Kidney (tissue), 22 donors: ENCODE measurements at places on chromosomes 12 and 14.

DNA sequence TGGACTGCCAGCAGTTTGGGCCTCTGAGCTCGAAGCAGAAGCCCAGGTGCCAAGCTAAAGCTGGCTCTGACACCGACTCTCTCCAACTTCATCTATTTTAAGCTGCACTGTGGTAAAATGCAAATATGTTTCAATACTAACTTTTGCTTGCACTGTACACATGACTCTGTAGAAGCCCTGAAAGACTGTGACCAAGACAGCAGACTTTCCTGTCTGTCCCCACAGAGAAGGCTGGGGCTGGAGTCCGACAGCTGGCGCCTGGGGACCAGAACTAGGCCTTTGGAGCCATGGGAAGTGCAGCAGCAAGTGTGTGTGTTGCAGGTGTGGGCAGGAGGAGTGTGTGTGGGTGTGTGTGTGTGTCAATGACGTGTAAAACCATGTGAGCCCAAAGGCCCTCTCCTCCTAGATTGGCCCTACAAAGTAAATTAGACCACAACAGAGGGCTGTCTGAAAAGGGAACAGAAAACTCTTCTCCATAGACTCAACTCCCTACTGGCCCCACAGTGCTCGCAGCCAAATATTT, 16.4 kb upstream of the RAB35 start:
- H3K4me3 ChIP-seq = no peak overlapping the region
- DNase-seq = no peak
- no peaks in the 10 kb centered on the region for H3K27me3 ChIP-seq
- H3K36me3 ChIP-seq = peaks cover 10% of the 10 kb centered on the region
- H3K4me1 ChIP-seq = no peaks in the 10 kb centered on the region

DNA sequence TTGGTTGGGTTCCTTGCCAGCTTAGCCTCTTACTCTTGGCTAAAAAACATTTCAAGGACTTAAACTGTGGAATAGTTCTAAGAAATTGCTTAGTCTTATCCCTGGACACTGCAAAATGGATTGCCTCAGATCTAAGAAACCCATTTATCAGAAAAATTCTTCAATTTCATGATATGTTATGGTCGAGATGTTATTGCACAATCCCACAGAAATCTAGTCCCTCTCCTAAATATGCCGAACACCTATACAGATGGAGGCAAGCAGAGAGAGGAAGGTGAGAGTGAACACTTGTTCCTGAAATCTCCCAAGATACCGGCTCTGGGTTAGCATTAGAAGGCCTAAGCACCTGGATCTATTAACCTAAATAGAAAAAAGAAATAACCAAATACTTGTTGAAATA, 267.2 kb downstream of the PAWR start:
- H3K4me3 ChIP-seq = no peak overlapping the region
- no peak for DNase-seq
- peak overlapping the region; percentile 60 for H3K27ac ChIP-seq

DNA sequence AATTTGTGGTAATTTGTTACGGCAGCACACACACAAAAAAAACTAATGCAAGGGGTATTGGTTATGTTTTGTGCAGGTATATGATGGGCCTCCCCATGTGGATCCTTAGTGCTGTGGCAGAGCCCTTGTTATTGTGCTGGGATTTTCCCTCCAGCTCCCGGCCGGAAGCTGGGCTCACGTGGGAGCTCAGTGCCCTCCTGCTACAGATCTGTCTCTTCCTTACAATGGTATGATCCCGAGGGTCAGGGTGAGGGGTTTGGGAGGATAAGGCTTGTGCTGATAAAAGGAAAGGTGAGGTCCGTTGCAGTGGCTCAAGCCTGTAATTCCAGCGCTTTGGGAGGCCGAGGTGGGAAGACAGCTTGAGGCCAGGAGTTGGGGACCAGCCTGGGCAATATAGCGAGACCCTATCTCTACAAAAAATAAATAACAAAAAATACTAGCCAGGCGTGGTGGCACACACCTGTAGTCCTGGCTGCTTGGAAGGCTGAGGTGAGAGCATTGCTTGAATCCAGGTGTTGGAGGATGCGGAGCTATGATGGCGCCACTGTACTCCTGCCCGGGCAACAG, 861 bp upstream of the SLC48A1 start:
- H3K27me3 ChIP-seq = no peaks in the 10 kb centered on the region
- DNase-seq = no peak
- H3K36me3 ChIP-seq = no peaks in the 10 kb centered on the region
- no peak overlapping the region for H3K27ac ChIP-seq
- H3K4me3 ChIP-seq = no peak overlapping the region

DNA sequence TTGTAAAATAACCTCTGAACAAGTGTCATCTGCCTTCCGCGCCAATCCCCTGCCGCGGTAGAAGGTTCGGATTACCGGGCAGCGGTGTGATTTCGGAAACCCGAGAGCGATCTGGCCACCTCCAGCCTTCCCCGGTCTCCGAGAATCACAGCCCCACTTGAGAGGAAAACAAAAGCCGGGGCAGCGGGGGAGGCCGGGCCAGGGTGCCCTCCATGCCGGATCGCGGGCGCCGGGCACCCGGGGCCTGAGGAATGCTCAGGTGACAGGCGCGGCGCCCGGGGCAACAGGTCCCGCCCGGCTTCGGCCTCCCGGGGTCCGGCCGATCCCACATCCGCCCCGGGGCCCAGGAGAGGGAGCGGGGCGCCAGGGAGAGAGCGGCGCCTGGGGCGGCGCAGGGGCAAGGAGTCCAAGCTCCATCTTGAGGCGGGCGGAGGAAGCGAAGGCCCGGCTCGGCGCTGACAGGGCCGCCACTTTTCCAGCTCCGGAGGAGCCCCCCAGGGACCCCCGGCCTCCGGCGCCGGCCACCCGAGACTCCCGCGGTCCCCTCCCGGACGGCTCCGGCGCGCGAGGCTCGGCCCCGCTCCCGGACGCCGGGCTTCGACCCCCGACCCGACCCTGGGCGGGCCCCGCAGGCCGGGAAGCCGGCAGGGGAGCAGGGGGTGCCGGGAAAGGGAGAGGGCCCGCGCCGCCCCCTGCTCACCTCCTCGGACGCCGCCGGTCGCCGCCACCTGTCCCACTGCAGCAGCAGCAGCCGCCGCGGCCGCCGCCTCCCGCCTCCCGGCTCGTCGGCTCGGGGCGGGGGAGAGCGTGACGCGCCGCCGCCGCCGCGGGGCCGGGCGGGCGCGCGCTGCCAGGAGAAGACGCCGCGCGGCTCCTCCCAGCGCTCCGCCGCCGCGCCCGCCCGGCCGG, at the start of gene CLIP1:
TSS of gene CLIP1 (minus strand) at position 849 of the 909 bp plus-strand sequence. CDS start 42,217 bp downstream, outside the sequence.
- no peaks in the 10 kb centered on the region for H3K27me3 ChIP-seq
- H3K4me1 ChIP-seq = peaks cover 21% of the 10 kb centered on the region
- peak; percentile 71 for DNase-seq

DNA sequence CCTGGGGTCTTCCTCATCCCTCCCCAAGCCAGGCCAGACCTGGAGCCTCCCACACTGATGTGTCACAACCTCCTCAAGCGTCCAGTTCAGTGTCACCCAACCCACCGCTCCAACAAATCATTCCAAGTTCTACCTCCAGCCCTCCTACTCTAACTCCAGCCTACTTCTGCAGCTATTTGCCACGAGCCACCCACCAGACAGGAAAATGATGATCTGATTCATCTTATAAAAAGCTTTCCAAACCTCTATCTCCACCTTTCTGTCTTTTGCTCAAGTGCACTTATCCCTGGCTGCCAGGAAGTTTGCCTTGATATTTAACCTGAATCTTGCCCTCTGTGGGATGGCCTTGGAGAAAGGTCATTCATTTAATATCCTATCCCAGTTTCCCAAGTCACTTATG, 30.2 kb downstream of the SMUG1 start:
- peak overlapping the region; percentile 57 for H3K27ac ChIP-seq
- H3K27me3 ChIP-seq = no peaks in the 10 kb centered on the region
- no peak overlapping the region for H3K4me3 ChIP-seq
- H3K4me1 ChIP-seq = peaks cover 14% of the 10 kb centered on the region
- DNase-seq = no peak
